ENCODE measurements at places on chromosomes 1 and 21.

- no peak for DNase-seq
Observed at GRCh38 chr1:240258910-240259309, 167.2 kb downstream of the FMN2 start.

- DNase-seq, result no peak
Observed at GRCh38 chr1:109886827-109887226, 23.8 kb upstream of the CSF1 start.

DNA sequence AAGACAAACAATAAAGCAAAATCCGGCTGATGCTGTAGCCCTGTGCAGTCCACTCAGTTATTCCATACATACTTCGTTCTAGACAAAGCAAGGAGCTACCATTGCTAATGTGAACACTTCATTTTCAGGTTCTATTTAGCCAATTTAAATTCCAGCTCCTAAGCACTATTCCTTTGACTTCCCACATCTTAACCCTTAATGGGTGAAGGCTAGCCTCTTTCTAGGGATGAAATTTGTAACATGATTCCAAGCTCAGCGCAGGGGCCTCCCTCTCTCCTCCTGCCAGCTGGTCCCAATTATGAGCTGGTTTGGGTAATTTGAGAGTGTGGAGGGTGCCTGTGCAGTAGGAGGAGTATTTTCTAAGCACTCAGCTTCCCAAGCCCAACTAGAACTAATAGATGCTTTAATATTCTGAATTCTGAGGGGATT is 53.9 kb upstream of the PTGFRN start:
- DNase-seq, result no peak

- DNase-seq, result no peak
Observed at GRCh38 chr1:110253213-110253612, 43.1 kb downstream of the KCNC4 start.

- DNase-seq, result no peak
Observed at GRCh38 chr1:215595231-215595630, 28.1 kb downstream of the KCTD3 start.

GRCh38 chr1:67741121-67741520 is 56.1 kb downstream of the GADD45A start:
- DNase-seq, result no peak

- DNase-seq, result no peak
Observed at GRCh38 chr21:45737485-45738166, 94.1 kb downstream of the PCBP3 start.

GRCh38 chr21:45817345-45817744 is 164.2 kb upstream of the COL6A1 start:
- no peak for DNase-seq

GRCh38 chr1:3657096-3657475 is 4.8 kb downstream of the TP73 start:
- no peak for DNase-seq

GRCh38 chr1:49125746-49126145 is 349.1 kb upstream of the BEND5 start:
- DNase-seq, result no peak

- DNase-seq, result no peak
Observed at GRCh38 chr1:192527111-192527795, 48.3 kb upstream of the RGS1 start.

DNA sequence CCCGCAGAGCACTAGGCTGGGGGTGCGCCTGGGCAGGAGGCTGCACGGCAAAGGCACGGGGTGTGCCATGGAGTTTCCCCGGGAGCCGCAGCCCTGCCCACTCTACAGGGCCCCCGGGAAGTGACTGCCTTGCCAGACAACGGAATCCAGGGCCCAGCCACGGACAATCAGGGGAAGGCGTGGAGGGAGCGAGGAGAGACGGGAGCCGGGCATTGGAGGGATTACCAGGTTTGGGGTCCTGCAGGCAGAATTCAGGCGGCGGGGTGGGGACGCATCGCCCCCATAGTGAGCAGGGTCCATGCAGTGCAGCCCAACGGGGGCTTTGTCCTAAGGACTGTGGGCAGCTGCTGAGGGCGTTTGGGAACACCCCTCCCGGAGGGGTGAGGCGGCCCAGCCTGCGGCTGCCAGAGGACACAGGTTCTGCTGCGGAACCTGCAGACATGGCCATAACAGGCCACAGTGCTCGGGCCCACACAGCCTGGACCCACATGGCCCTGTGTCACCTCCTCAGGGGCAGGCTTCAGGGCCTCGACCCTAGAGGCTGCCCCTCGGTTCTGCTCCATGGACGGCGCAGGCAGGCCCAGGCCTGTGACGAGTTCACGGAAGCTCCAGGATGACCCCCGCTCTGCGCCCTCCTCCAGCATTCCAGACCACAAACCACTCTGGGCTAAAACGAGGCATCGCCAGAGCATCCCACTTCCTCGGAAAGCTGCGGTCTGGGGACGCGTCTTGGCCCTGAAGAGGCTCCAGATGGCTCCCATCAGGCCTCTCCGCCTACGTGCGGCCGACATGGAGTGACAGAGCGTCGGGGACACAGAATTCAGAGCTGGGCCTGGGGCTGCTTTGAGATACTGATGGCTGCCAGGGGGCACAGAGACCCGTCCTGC is 54.5 kb downstream of the COL6A1 start:
- DNase-seq, result no peak

DNA sequence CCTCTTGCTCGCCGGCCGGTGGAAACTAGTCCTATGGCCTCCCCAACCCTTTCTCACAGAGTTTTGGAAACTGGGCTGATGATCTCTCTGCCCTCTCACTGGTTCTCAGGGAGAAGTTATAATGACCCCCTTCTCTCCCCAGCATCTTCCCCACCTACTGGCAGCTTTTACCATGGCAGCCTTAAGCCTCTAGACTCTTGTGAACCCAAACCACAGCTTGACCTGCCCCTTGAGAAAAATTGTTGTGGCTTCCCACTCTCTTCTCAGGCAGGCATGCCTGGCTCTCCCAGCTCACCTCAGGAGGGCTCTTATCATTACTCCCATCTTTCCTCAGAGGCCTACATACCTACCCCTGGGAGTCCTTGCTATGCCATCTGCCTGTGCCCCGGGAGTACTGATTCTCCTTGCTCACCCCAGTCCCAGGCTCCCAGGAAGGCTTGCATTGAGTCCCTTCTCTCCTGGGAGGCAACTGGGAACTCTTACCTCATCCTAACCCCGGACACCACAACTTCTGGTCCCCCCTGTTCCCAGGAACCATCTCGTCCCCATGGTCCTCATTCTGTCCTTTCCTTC is 1.6 kb downstream of the NSUN4 start:
- no peak for DNase-seq

- no peak for DNase-seq
Observed at GRCh38 chr1:26945728-26946127, 14.5 kb downstream of the KDF1 start.

GRCh38 chr1:109241841-109242345 is 7.4 kb upstream of the CELSR2 start:
- DNase-seq, result no peak

DNA sequence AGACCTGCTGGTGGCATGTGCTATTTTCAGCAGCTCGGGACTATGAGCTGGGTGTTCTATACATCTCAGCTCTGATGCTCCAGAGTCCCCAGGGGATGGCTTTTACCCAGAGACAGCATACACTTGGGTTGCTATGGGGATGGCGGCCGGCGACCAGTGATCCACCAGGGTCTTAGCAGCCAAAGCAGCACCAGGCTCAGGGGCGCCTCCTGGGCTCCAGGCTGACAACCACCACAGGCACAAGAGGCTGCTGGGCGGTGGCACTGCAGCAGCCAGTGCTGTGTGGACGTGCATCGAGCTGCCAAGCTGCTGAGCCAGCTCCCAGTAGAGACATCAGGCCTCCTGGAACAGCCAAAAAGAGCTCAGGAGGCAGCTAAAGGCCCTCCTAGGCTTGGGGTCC is 37.6 kb upstream of the CLSTN1 start:
- DNase-seq, result no peak

- DNase-seq, result no peak
Observed at GRCh38 chr1:212916481-212917133, 33.7 kb upstream of the VASH2 start.

- DNase-seq, result no peak
Observed at GRCh38 chr21:20789729-20790500, 208.3 kb upstream of the NCAM2 start.

DNA sequence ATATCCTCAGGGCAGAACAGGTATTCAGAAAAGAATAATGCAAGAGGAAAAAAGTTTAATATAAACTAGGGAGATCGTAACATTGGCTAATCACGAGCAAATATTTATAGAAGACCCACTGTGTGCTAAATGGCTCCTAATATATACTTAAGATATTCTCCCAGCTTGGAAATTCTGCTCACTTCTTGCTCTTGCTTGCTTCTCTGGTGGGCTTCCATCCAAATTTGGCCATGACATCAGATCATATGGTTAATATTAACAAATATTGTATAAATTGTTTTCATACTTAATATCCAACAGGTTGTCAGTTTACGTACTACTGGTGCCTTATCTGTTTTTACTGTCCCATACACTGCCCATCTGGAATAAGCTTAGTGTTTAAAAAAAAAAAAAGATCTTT is 1.1 kb downstream of the COX20 start:
- no peak for DNase-seq

- DNase-seq, result no peak
Observed at GRCh38 chr1:197327776-197328364, 59.8 kb downstream of the CRB1 start.

DNA sequence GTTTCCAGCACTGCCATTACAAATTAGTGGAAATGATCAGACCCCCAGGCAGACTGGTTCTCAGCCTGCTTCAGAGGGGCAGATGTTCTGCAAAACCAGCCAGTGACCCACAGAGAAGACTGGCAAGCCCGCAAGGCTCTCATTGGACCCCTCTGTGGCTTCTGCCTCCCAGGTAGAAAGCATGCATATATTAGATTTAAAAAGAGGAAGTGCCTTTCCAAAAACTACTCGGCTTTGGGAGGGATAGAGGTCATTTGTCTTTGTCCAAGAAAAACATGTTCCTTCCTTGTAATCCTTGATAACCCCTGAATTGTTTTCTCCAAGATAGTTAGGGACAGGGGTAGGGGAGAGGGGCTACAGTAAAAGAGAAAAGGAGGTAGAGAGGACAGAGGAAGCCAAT is 11.8 kb downstream of the HIVEP3 start:
- DNase-seq, result no peak

- DNase-seq, result no peak
Observed at GRCh38 chr1:24969596-24970398, 39.7 kb upstream of the RUNX3 start.

GRCh38 chr1:90705956-90706355 is 11.1 kb downstream of the BARHL2 start:
- DNase-seq, result no peak

DNA sequence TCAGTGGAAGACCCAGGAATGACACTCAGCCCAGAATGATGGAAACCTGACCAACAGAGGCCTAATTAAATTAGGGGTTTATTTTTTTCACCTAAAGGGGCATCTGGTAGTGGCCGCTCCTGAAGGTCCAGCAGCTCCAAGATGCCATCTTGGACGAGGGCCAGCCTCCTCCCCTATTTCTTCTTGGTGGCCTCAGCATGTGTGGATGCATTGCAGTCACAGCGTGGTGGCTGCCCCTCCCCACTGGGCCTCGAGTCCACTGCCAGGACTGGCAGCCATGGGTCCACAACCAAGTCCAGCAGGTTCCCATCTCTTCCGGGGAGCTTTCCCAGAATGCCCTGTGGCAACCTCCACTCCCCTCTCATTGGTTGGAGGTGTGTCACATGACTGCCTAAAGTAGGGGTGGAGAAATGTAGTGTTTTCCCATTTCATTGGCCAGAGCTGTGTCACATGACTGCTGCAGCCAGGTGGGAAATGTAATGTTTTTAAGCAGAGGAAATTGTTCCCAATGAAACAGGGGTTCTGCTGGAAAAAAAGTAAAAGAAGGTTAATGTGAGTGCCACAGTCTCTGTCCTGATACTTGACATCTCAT is 628.2 kb downstream of the PTPRU start:
- DNase-seq, result no peak

- DNase-seq, result no peak
Observed at GRCh38 chr1:147811273-147811672, 50.9 kb upstream of the GJA5 start.

DNA sequence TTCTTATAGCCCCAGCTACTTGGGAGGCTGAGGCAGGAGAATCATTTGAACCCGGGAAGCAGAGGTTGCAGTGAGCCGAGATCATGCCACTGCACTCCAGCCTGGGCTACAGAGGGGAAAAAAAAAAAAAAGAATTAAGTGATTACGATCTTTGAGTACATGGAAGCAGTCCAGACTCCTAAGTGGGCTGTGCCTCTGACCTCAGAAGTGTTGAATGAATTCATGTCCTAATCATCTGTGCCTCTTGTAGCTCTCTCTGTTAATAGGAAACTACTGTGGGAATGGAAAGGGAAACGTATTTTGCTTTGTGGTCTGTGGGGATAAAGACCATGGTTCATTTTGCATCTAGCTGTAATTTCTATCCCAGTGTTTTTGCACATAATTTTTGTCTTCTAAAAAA is 8.4 kb upstream of the IVNS1ABP start:
- DNase-seq, result no peak

DNA sequence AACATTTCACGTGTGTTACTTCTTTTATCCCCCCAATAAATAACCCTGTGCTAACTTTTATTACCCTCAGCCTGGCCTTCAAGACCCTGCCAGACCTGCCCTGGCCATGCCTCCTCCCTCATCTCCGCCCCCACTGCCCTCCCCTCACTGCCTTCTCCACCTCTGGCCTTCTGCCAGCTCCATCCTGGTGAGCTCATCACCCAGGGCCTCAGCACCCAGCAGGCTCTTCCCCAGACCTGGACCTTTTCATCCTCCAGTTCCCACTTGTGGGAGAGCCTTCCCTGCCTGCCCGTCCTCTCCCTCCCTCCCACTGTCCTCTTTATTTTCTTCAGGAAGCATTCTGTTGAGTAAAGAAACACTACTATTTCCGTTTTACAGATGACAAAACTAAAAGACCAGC is 72.0 kb downstream of the SLC66A1 start:
- no peak for DNase-seq

- DNase-seq, result no peak
Observed at GRCh38 chr21:41357546-41357945, 4.3 kb upstream of the MX2 start.

DNA sequence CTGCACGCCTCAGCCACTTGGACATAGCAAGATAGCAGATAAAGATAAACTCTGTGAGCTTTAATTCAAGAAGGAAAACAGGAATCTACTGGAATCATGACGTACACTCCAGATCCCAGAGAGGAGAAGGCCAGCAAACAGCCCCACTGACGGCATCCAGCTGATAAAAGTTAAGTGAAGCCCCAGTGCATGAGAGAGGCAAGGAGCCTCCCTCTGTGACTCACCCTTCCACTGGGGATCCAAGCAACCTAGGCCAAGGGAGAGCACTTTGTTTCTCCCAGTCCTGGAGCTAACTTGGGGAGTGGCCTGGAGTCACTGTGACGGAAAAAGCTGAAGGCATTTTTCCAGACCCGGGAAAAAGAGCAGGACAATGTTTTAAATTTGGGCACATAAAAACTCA is 270.0 kb downstream of the AKT3 start:
- DNase-seq, result no peak

DNA sequence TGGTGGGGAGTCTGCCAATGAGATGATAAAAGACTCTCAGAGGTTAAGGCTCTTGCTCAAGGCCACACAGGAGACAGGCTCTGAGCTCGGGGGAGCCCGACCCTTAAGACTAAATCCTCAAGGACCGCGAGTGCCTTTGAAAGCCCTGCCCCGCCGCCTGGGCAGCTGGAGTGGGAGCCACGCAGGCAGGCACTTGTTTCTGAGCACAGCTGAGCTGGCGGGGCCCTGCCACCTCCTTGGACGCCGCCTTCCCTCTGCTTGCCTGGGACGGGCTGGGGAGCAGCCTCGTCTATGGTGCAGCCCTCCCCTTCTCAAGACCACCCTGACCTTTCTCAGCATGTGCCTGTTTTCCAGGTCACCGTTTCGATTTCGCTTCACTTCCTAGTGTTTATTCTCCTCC is 169.3 kb downstream of the CAMTA1 start:
- no peak for DNase-seq
